SK-N-DZ (cell line): ENCODE measurements at places on chromosomes 4 and X.
A peak's percentile ranks its signal among the peaks of the same experiment; 100 is the strongest.

GRCh38 chrX:111507933-111508332, 3.5 kb upstream of the SERTM2 start:
- DNase-seq: no peak

GRCh38 chrX:104343428-104344129, 88.8 kb upstream of the ESX1 start:
- DNase-seq: peak; percentile 37

GRCh38 chrX:119605464-119606279, 552 bp downstream of the NKRF start:
- DNase-seq: peak; percentile 3

DNA sequence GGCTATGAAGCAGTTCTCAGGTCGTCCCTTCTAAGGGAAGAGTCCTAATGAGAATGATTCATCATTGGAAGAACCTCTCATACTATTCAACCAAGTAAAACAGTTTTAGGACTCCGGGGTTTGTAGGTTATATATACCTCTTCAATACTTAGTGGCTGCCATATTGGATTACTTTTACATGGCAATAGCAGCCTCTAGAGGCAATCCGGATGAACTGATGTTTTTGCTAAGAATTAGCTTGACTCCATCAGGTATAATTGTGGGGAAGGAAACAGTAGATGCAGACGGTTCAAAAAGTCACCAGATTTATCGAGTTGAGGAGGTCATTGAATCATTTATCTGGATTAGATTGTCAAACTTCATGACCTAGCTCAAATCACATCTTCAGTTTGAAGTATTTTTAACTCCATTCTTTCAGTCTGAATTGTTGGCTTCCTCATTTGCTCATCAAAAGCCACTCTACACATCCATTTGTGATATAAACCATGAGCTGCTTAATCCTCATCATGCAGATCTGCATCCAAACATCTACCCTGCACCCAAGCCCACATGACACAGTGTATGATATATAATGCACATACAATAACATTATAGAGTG, 28.4 kb downstream of the GUCY1B1 start:
- peak; percentile 57 for DNase-seq

DNA sequence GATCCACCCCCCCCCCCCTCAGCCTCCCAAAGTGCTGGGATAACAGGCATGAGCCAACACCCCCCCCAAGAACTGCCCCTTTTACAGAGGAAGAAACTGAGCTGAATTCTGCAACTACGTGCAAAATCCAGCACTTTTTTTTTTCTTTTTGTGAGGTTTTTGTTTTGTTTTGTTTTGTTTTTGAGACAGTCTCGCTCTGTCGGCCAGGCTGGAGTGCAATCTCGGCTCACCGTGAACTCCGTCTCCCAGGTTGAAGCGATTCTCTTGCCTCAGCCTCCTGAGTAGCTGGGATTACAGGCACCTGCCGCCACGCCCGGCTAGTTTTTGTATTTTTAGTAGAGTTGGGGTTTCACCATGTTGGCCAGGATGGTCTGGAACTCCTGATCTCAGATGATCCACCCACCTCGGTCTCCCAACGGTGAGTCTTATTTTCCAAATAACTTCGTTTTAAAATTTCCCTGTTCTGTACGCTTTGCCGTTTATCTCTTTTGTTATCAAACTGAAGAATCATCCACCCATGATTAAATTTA, 4.9 kb downstream of the CRLF2 start:
- DNase-seq: no peak

- DNase-seq: no peak
These were observed 26.3 kb upstream of the RASGEF1B start for GRCh38 chr4:81498046-81498445.

GRCh38 chrX:105758754-105759153, 63.6 kb upstream of the NRK start:
- DNase-seq: no peak

DNA sequence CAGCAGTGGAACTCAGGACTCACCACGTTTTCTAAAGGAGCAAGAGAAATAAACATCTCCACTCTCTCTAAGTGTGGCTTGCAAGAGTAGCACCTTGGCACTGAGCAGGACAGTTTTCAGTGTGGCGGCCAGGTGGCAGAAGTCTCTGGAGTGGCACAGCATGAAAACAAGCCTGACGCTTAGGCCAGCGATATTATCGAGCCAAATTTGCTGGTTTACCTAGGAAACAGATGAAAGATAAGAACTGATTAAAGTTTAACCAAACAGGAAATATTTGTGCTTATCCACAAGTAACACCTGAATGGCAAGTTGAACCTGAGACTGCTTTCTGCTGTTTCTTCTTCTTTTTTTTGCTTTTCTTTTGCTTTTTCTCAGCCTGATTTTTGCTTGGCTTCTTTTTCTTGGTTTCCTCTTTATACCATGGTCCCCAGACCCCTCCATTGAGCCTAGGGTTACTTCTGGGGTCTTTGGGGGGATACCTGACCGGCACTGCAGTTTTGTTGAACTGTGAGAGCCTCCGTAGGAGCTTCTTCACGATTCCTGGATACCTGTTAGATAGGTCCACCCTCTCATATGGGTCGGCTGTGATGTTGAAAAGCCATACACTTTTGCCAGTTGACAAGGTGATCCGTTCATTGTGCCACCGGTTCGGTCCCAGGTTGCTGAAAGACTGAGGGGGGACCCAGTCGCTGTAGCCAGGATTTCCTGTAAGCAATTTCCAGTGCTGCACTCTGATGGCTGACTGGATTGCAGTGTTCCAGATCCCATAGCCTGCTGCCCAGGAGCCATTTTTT, 77.3 kb downstream of the ARSJ start:
- DNase-seq: no peak

GRCh38 chrX:38285649-38286048, 41.7 kb downstream of the RPGR start:
- no peak for DNase-seq

- DNase-seq: no peak
These were observed 211.3 kb upstream of the INTU start for GRCh38 chr4:127421437-127421836.

- no peak for DNase-seq
These were observed 103.8 kb downstream of the CAMK2D start for GRCh38 chr4:113657586-113658233.

DNA sequence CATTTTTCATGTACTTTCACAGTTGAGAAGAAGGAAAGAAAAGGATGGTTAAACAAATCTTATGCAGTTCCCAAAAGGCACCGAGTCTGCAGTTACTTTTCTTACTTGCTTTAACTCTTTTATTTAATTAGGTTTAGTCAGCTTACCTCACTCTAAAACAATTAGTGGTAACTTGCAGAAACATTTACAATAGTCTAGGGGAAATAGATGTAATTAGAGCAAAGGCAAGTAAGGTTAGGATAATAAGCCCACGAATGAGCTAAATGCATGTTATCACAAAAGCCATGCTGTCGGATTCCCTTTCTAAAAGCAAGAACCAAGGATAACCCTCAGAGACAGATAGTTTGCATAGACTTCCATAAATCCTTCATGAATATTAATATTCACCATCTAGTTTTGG, 82.0 kb upstream of the VCX2 start:
- DNase-seq: no peak

DNA sequence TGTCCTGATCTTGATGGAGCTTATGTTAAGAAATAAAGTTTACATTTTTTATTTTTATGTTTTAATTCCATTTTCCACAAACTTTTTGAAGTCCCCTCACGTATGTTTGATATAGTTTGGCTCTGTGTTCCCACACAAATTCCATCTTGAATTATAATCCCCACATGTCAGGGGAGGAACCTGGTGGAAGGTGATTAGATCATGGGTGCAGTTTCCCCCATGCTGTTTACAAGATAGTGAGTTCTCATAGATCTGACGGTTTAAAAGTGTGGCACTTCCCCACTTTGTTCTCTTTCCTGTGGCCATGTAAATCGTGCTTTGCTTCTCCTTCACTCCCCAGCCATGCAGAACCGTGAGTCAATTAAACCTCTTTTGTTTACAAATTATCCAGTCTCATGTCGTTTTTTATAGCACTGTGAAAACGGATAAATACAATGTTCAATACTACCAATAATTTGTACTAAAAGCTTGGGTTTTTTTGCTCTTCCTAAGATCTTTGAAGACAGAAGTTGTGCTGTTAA, 89.8 kb downstream of the PAPSS1 start:
- no peak for DNase-seq

DNA sequence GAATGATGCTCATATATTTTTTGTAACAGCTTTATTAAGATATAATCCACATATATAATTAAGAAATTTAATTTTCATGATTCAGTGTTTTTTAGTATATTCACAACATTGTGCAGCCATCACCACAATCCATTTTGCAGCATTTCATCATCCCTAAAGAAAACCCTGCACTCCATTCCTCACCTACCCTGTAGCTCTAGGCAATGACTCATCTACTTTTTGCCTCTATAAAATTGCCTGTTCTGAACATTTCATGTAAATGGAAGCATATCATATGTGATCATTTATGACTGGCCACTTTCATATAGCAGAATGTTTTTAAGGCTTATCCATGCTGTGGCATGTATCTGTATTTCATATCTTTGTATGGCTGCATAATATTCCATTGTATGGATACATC, 339.9 kb downstream of the MAPK10 start:
- DNase-seq: no peak

GRCh38 chrX:44970709-44971108, 97.7 kb downstream of the KDM6A start:
- no peak for DNase-seq

DNA sequence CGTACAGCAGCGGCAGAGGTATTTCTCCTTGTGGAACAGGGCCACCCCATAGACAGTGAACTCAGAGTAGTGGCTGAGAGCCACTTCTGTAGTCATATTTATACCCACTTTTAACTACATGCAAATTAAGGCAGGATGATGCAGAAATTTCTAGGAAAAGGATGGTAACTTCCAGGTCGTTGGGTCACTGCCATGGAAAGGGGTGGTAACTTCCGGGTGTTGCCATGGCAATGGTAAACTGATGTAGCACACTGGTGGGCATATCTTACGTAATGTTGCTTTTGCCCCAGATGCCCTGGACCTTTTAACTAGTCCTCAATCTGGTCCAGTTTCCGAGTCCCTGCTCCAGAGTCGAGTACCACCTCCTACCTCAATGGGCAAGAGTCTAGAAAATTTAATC, 154.8 kb upstream of the AGA start:
- no peak for DNase-seq

DNA sequence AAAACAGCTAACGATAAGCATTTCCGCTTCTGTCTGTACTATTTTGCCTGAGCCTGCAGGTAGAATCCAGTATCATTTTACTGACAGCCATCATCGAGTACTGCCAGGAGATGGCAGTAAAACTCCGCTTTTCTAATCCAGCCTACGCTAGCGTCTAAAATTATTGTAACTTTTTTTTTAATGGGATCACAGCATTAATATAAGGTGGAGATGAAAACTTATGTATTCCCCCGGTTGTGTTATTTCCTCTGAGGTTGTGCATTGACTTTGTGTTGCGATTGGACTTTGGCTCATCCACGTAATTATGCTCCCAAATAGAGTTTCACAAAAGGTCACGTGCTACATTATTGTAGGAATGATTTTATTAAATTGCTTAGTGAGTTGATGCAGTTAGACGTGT, 248.1 kb downstream of the C4orf33 start:
- peak; percentile 39 for DNase-seq

GRCh38 chr4:33200377-33200776, 2480.2 kb downstream of the PCDH7 start:
- DNase-seq: no peak

DNA sequence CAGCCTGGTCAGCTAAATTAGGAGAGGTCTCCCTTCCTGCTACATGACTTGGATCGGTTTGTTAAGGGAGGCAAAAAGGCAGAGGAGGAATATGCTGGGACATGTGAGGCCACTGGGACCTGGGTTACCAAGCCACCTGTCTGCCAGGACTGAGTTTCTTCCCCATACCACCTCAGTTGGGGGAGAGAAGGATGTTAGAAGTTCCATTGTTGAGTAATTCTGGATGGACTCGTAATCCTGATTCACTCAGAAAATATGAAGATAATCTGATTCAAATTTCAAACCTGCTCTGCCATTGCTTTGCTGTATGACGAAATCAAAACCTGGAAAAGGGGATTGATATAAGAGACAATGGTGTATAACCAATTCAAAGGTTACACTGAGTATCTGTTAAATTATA, 97.4 kb upstream of the S100G start:
- DNase-seq: no peak

GRCh38 chr4:51836549-51836948, 6.4 kb upstream of the DCUN1D4 start:
- peak; percentile 88 for DNase-seq

- peak; percentile 73 for DNase-seq
These were observed 1414.7 kb upstream of the TENM3 start for GRCh38 chr4:180828455-180829018.

DNA sequence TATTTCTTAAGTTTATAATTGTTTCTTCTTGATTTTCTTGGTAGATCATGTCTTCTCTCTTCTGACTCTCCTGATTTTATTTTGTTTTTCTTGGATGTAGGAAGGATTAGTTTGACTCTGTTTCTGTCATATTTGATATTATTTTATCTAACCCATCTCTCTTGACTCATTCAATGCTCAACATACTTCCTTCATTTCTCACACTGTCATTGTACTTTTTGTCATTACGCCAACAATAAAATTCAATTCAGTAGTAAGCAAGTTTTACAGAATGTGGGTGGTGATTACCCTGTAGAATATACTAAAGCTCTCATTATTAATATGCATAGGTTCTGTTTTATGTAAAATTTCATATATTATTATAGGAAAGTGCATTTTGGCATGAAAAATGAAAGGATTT, 1303.0 kb upstream of the AGA start:
- no peak for DNase-seq

- no peak for DNase-seq
These were observed 69.9 kb downstream of the GASK1B start for GRCh38 chr4:158102904-158103303.

- DNase-seq: no peak
These were observed 109.3 kb downstream of the FAM53A start for GRCh38 chr4:1574601-1575417.

GRCh38 chr4:176789955-176790354, 2.8 kb downstream of the VEGFC start:
- DNase-seq: peak; percentile 48

DNA sequence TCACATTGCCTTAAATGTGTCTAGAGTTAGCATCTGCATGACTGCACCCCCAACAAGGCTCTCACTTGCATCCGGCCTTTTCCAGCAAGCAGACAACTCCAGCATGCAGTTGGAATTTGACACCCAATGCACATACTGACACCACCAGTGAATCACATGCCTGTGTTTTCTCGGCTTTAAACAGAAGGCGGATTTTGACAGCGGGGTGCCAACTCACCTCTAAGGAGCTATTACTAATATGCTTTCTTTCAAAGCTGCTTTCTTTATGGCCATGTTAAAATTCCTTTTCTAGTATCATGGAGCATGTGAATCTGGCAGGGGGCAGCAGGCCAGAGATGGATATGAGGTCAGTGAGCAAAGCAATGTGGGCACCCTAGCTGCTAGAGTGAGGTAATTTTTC, 78.0 kb upstream of the CLNK start:
- no peak for DNase-seq

- DNase-seq: peak; percentile 28
These were observed 220.4 kb downstream of the SPRY1 start for GRCh38 chr4:123616951-123617461.

GRCh38 chr4:60809486-60809800, 390.7 kb upstream of the ADGRL3 start:
- no peak for DNase-seq
